ENCODE measurements at places on chromosomes 2 and 18.

GRCh38 chr2:234947556-234947955 lies 4.3 kb upstream of the SH3BP4 start:
- DNase-seq: no peak

GRCh38 chr18:6601241-6601640 lies 128.3 kb upstream of the ARHGAP28 start:
- DNase-seq: no peak

DNA sequence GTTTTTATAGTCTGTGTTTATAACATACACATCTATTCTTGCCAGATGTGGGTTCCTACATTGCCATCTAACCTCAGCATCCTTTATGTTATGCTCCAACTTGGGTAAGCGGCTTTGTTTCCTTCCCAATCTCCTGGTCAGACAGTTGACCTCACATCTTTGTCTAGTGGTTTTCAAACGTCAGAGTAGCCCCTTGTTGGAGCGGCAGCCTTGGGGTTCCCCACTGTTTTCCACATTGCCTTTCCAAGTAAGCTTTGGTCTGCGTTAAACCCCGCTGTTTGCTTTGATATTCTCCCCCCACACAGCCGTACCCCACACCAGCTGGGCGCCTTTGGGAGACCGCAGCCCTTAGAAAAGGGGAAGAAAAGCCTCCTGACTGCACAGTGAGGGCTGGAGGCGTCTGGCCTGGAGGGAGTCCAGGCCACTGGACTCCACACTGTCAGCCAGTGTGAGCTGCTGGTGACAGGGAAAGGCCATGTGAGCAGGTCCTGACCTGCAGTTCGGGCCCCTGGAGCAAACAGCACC lies 83.3 kb downstream of the MALT1 start:
- DNase-seq: no peak

- no peak for DNase-seq
These were observed 89.9 kb upstream of the RANBP2 start for GRCh38 chr2:108629417-108629816.

DNA sequence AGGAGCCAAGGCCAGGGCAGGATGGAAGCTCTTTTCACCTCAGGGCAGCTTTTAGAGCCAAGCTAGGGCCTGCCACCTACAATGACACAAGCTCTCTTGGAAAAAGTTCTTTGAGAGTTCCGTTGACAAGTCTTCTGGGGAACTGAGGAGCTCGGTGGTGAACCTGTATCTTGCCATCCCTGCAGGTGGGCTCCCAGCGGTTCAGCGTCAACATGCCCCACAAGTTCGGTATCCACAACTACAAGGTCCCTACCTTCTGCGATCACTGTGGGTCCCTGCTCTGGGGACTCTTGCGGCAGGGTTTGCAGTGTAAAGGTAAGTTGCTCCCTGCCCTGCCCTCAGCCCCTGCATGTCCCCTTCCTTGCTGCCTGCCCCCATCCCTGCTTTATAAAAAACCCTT lies 312.8 kb upstream of the EPAS1 start:
- no peak for DNase-seq

GRCh38 chr18:59954755-59955156 lies 55.0 kb downstream of the PMAIP1 start:
- DNase-seq: no peak

- no peak for DNase-seq
These were observed 78.6 kb downstream of the HAUS1 start for GRCh38 chr18:46182633-46183358.

All from A673 (cell line).